ENCODE measurements at places on chromosomes 4 and X.

DNA sequence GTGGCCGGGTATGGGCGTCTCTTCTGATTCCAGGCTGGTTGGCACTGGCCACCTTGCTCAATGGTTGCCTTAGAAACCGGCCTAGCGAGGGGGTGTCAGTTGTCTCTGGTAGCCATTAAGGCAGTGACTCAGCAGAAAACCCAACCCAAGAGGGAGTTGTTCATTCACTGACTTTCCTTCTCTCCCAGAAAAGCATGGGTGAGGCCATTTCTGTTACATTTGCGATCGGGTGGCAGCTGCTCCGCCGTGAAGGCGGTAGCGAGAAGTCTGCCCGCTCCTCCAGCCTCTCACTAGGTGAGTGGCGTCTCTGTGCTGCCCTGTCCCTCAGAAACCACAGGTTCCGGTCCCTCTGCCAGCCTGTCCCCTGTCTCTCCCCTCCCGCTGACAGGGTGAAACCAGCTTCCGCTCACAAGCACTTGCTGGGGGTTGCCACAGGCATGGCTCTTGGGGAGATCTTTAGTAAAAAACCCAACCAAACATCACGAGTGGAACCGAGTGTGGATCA, 17.4 kb downstream of the IRAK1 start:
- DNase-seq: peak; percentile 89

- no peak for DNase-seq
Observed at GRCh38 chr4:90306810-90307209, 179.6 kb downstream of the CCSER1 start.

- DNase-seq: peak; percentile 80
Observed at GRCh38 chr4:145101091-145101490, 3.0 kb downstream of the ABCE1 start.

- DNase-seq: no peak
Observed at GRCh38 chrX:49238735-49239134, 3.5 kb downstream of the CCDC22 start.
